ENCODE measurements at places on chromosomes 6 and 20. TPM values are rescaled to one million over a fixed set of nuclear protein-coding genes. Genes with fewer than 3 reads are reported as not detected.
A peak's percentile ranks its signal among the peaks of the same experiment; 100 is the strongest.

GRCh38 chr20:21099751-21100577 is 6.2 kb downstream of the LINC00237 start:
- DNase-seq: no peak

CST4 gene
- total RNA-seq: not detected

GRCh38 chr20:35013421-35014411 is 58.0 kb downstream of the MYH7B start:
- DNase-seq: no peak

CST7 gene
- total RNA-seq: not detected

DNA sequence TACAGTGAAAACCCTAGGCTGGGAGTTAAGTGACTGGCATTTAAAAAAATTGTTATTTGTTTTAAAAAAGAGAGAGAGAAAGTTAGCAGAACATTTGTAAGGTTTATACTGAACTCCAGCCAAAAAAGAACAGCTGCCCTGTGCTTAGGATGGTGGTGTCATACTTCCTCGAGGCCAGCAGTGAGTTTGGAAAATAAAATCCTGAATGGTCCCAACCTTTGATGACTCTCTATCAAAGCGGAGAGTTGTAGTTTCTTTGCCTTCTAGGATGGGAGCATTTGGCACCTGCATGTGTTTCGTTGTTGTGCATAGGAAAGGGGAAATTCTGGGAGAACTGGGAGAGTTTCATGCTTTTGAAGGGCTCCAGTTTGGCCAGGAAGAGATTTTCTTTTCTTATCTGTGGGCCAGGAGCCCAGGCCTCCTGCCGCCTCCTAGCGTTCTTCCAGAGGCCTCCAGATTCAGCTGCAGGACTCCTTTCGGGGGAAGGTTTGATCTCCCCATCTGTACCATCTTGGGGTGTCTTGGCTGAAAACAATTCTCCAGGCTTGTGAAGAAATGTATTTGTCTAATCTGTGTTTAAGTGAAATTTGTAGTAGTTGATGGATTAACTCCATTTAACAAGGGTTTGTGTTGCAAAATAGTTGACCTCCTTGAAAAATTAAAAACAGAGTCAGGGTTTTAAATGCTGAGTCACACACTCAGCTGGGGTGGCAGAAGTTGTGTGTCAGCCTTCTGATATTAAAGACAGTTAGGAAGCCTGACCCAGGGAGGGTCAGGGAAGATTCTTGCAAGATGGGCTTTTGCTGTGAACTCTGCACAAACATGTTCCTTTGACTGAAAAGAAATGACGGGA is 63.4 kb downstream of the TXNDC5 start:
- DNase-seq: no peak

GRCh38 chr6:20891161-20891560 is 356.9 kb downstream of the CDKAL1 start:
- no peak for DNase-seq

DNA sequence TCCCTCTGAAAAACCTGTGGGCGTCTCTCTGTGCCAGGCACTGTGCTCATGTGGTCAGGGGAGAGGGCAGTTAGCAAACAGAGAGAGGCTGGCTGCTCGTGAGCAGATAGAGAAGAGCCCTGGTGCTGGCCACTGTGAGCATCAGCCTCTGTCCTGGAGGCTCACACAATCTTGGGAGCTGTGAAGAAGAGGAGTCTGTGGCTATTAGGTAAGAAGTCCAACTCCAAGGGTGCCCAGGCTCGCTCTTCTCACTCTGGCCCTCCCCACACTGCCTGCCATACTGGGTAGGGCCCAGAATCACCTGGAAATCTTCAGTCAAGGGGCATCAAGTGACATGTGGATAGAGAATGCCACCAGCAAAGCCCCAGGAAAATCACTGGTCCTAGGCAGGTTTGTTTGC is 14.1 kb downstream of the SCML4 start:
- no peak for DNase-seq

DNA sequence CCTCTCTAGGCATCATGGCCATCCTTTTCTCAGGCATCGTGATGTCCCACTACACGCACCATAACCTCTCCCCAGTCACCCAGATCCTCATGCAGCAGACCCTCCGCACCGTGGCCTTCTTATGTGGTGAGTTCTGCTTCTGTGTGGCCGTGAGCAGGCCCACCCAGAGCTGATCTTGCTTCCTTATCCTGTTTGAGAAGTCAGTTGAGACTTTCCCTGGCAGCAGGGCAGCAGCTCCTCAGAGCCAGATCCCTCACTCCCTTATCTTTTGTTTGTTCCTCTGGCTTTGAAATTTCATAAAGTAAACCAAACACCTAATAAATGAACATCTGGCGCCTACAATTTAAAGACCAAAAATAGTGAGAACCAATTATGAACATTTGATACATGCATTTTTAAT is 40.6 kb downstream of the SPATA2 start:
- no peak for DNase-seq

GRCh38 chr6:35804996-35805736 is at the start of gene LHFPL5:
LHFPL5 (plus strand) TSS chr6:35805352; CDS start chr6:35805671, 319 bp downstream.
- DNase-seq: peak; percentile 32

DNA sequence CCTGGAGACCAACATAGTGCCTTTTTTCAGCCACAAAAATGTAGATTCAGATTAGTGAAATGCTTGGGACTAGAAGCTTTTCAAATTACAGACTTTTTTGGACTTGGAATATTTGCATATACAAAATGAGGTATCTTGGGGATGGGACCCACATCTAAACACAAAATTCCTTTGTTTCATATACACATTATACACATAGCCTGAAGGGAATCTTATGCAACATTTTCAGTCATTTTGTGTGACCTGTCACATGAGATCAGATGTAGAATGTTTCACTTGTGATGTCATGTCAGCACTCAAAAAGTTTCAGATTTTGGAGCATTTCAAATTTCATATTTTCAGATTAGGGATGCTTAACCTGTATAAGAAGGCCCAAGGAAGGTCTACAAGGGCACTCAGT is 44.5 kb upstream of the ALDH8A1 start:
- no peak for DNase-seq

BNIP5 gene
- not detected for total RNA-seq

- DNase-seq: no peak
Observed at GRCh38 chr6:166497087-166497899, 89.2 kb downstream of the RAMACL start.

GRCh38 chr20:56867128-56867527 is 238.0 kb downstream of the TFAP2C start:
- DNase-seq: no peak

DNA sequence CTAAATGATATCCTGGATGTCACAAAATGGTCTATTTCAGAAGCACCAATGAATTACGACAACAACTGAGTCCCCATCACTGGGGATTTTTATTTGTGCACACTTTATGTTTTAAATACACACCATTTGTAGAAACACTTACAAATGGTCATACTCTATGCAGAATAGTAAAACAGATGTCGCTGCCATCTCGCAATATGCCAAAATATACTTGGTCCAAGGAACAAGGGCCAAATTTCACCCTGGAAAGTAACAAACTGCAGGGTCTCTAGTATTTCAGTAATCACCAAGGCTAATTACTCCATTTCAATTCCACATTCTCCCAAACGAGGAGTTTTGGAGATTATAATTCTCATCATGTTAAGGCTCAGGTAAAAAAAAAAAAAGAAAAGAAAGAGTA is 215.2 kb downstream of the LMBRD1 start:
- no peak for DNase-seq

SENP6 gene
- total RNA-seq: 45.2 TPM

- no peak for DNase-seq
Observed at GRCh38 chr6:10479939-10480700, 41.0 kb upstream of the GCNT2 start.

DNA sequence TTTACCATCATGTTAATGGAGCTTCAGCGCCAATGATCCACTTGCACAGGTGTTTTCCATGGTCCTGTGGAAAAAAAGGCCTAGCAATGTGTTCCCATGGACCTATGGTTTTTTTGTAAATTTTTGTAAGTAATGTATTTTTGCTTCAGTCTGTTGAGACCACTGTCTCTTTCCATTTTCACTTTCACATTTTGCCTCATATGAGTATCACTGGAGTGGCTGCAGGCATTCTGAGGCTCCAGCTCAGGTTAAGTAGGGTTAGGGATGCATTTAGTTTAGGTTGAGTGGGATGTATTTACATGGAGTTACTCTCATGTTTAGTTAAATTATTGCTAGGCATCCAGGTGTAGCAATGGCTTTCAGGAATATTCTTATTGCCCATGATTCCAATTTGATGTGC is 19.2 kb upstream of the LMBRD1 start:
- no peak for DNase-seq

- DNase-seq: no peak
Observed at GRCh38 chr6:113491376-113491775, 365.8 kb upstream of the MARCKS start.

BEND3 gene
- total RNA-seq: 7.6 TPM

DNA sequence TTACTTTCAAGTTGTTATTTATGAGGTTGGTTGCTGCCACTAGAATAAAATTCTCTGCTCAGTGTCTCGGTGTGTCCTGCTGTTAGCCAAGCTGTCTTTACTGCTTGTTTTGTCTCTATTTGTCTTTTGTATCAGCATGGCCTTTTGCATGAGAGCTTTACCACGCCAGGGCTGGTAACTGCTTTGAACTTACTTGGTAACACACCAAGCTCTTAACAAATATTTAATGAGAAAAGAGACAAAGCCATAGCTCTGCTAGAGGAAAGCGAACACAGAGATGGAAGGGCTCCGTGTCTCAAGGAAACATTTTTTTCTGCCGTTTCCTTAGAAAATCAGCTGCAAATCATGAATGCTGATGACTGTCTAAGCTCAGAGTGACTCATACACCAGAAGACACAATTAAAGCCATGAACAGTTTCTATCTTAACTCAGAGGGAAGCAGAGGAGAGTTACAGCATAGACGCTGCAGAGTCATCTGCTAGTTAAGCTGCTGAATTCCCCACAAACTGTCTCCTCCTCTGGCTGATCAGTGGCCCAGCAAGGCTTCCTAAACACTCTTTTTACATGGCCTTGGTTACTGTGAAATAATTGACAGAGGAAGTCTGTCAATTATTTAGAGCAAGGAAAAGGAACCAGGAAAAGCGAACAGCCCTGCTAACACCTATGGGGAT is 44.8 kb downstream of the AGPAT4 start:
- DNase-seq: no peak

DNA sequence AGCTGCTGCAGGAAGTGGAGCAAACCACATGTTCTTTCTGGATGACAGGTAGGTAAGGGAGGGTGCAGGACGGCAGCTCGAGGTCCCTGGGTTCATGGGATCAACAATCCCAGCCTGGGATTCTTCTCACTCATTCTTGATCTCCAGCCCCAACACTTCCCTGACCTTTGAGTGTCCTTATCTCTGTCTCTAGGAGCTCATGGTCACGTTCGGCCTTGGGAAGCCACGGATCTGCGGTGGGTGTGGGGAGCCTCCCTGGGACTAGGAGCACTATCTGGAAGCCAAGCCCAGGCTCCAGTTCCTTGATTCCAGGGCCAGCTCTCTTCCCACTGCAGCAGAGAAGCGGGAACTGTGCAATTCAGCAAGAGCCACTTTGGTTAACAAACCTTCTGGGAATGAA is 27.5 kb downstream of the BNIP5 start:
- DNase-seq: no peak

ADGRF5 gene
- not detected for total RNA-seq

DNA sequence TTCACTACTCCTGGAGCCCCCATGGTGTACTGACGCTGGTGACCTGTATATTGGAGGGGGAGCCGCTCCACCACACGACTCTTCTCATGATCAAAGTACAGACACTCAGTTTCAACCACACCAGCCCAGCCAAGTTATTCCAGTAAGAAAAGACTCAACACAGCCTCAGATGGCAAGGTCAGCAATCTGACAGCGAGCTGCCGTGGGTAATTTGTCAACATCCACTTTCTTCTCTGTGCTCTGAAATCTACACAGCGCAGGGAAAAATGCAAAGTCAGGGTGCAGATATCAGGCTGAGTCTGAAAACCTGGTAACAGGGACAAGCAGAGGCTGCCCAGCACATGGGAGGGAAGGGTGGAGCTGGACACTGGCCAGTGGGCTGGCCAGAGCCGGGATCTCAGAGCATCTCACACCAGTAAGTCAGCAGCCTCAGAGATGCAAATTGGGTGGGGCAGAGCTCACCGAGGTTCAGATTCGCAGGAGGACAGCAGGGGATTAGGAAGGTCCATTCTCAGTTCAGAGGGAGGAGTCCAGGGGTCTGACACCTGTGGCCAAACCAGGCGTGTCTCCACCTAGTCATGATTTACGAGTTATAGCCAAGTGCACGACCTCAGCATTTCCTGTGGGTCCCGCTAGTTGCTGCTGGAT is 44.5 kb upstream of the RPS6KA2 start:
- no peak for DNase-seq

DNA sequence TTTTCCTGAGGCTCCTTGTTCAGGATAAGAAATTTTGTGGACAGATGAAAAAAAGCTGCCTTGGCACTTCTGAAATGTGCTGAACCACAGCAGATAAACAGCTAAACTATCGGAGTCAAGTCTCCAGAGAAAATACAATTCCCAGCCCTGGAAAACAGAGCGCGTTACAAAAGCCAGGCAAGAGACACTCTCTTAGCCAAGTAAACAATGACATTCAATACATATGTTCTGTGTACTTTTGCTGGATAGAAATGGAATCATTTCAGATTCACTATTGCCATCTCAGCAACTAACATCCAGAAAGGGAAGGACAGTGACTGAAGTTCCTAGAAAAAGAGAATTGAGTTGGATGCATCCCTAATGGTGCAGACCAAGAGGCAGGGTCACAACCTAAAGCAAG is 196.8 kb upstream of the NRSN1 start:
- no peak for DNase-seq

GNAS-AS1 gene
- total RNA-seq: not detected

GRCh38 chr6:113464536-113464935 is 392.6 kb upstream of the MARCKS start:
- no peak for DNase-seq

GRCh38 chr6:119147101-119148053 is 68.9 kb upstream of the FAM184A start:
- DNase-seq: peak; percentile 92

DNA sequence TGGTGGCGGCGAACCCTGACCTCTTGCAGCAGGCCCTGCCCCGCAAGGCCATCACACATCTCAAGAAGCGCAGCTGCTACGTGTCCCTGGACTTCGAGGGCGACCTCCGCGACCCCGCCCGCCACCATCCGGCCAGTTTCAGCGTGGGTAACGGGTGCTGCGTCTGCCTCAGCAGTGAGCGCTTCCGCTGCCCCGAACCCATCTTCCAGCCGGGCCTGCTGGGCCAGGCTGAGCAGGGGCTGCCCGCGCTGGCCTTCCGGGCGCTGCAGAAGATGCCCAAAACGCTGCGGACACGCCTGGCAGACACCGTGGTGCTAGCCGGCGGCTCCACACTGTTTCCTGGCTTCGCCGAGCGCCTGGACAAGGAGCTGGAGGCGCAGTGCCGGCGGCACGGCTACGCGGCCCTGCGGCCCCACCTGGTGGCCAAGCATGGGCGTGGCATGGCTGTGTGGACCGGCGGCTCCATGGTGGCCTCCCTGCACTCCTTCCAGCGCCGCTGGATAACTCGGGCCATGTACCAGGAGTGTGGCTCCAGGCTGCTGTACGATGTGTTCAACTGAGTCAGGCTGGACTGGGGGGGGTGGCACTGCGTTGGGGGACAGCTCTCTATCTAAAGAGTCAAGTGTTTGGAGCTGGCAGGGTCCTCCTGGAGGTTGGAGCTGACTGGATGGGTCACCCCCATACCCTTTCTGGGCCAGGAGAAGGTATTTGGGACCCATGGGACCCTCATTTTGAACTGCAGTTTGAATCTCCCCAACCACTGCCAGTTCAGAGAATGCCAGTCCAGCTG is 1.1 kb downstream of the ACTL10 start:
- no peak for DNase-seq

Measured in HepG2 (cell line).